Right ventricle myocardium superior (tissue), 1 donor: ENCODE measurements at places on chromosomes 13 and 19. TPM values are rescaled to one million over a fixed set of nuclear protein-coding genes. Genes with fewer than 3 reads are reported as not detected.

Gene CGB7
- not detected for total RNA-seq

Gene KLC3
- not detected for total RNA-seq

Gene SIGLECL1
- total RNA-seq = not detected

Gene CAPN12
- not detected for total RNA-seq

Gene PCSK4
- 1.4 TPM for total RNA-seq

DNA sequence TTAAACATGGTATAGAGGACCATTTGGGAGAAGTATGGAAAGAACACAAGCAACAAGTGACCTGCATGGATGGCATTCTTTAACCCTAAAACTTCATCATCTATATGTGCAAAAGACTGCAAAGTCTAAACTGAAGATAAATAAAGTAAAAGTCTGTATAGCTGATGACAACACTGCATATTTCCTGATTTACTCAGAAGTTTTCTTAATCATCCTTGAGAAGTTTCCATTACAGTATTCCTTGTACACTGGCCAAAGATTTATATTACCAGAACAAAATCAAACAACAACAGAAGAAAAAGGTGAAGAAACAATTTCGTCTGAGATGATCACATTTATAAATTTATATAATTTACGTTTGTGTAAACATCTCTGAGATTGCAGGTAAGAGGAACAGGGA is 805.7 kb downstream of the PCDH9 start:
- DNase-seq = no peak

GRCh38 chr13:25660996-25661395 is 289.2 kb downstream of the ATP8A2 start:
- no peak for DNase-seq

DNA sequence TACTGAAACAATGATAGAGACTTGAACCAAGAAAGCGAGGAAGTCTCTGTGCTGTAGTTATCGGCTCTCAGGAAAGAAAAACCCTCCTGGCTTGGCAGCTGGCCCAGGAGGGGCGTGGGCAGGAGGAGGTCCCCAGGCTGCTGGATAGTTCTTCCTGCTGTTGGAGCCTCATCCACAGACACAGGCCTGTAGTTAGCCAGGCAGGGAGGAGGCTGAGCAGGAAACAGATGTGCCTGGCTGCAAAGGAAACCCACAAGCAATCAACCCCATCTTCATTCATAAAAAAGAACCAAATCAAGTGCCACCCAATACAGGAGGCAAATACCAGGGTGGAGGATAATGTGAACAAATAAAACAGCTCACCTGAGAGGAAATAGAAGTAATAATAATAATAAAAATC is 86.2 kb downstream of the IRS2 start:
- DNase-seq = peak; percentile 89

DNA sequence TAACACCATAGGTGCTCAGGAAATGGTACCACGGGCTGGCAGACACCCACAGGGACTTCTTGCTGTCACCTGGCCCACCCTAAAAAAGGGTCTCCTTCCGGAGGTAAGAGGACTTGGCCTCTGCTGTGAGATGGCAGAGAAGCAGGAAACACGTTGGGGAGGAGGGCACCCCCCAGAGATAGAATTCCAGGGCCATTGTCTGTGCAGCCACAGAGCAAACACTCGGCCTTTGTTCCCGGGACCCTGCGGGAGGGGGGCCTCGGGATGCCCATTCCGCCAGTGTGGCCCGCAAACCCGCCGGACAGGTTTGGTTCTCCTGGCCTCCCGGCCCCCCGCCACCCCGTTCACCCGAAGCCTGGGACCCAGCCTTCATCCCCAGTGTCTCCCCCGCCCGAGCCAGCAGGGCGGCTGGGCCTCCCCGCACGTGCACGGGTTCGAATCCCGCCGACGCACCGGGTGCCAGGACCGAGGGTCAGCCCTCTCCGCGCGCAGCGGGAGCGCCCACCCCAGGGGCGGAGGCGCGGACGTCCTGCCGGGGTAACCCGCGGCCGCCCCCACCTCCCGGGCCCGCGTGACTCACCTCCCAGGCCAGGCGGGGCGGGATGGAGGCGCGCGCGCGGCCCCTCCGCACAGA is 714 bp downstream of the PLPP2 start:
- peak; percentile 36 for DNase-seq

DNA sequence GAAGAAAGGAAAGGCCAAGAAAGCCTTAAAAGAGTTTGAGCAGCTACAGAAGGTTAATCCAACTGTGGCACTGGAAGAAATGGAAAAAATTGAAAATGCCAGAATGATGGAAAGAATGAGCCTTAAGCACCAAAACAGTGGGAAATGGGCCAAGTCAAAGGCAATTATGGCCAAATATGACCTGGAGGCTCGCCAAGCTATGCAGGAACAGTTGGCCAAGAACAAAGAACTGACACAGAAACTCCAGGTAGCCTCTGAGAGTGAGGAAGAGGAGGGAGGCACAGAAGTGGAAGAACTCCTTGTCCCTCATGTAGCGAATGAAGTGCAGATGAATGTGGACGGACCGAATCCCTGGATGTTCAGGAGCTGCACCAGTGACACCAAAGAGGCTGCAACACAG is 5.1 kb downstream of the UTP14C start:
- no peak for DNase-seq

DNA sequence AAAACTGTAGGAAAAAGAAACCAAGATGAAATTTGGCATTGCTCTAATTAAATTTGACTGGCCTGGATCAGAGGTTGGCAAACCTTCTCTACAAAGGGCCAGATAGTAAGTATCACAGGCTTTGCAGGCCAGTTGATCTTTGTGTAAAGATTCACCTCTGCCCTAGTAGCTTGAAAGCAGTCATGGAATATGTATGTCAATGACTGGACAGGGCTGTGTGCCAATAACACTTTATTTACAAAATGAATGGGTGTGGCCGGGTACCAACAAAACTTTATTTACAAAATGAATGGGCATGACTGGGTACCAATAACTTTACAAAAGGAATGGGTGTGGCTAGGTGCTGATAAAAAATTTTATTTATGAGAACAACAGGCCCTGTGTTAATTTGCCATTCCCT is 20.0 kb downstream of the SIN3B start:
- DNase-seq = no peak

- no peak for DNase-seq
These were observed 5.4 kb downstream of the GATAD2A start for GRCh38 chr19:19410553-19411550.

GRCh38 chr13:109747524-109747923 is 38.9 kb downstream of the IRS2 start:
- DNase-seq = no peak

GRCh38 chr13:96994017-96994857 is at the start of gene OXGR1:
Gene OXGR1, minus strand, starts transcription at chr13:96994476. Its CDS starts 6,717 bp downstream, at chr13:96987759.
- no peak for DNase-seq

- no peak for DNase-seq
These were observed 97.1 kb downstream of the SIPA1L3 start for GRCh38 chr19:38004186-38004520.
